ENCODE measurements at places on chromosomes 2 and 18.

GRCh38 chr18:58438161-58438957, 190.5 kb downstream of the ALPK2 start:
- DNase-seq = no peak

- no peak for DNase-seq
Measured at GRCh38 chr2:88451811-88452564, 505 bp downstream of the FOXI3 start.

DNA sequence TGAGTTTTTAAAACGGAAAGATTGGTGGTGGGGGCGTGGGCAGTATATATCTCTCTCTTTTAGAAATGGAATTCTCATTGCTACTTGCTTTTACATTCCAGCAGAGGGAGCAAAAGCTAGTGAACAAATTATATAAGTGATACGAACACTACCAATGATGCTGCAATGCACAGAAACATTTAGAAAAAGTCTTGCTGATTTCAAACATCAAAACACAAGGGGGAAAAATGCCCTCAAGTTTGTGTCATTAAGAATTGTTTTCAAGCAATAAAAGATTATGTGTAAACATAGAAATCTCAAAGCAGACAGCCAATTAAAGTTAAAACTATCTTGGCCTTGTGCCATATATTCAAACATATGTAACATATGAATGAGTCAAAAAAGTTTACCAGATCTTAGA, 296.3 kb upstream of the KCNJ3 start:
- DNase-seq = no peak

DNA sequence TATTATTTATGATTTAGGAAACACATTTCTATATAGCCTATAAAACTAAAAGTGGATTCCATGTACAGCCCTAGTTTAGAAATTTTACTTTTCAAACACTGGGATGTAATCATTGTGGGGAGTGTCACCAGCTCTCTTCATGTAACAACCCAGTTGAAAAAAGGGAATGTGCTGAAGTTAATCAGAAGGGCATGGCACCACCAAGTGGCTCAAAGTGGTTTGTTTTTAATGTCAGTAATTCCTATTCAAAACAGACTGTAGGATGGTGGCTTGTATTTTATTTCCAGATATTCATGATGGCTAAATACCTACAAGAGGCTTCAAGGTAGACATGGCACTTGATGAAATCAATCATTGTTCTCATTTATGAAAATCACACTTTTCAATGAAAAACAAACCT, 58.1 kb upstream of the TMEM182 start:
- no peak for DNase-seq

GRCh38 chr18:58579561-58580047, 49.3 kb downstream of the ALPK2 start:
- no peak for DNase-seq

Measured in activated T-helper 1 cell treated with Interleukin-2 at 50 U/mL for 16 hours (primary cell).